Aorta (tissue), 5 donors: ENCODE measurements at places on chromosomes 6 and 20. TPM values are rescaled to one million over a fixed set of nuclear protein-coding genes. Genes with fewer than 3 reads are reported as not detected.

Gene PEDS1
- 17.2 TPM for total RNA-seq

- no peak overlapping the region for H3K4me3 ChIP-seq
- no peaks in the 10 kb centered on the region for H3K4me1 ChIP-seq
- H3K36me3 ChIP-seq = no peaks in the 10 kb centered on the region
- H3K27me3 ChIP-seq = no peaks in the 10 kb centered on the region
- no peak for DNase-seq
- no peak overlapping the region for H3K27ac ChIP-seq
These were observed 104.9 kb downstream of the TULP4 start for GRCh38 chr6:158416883-158417759.

GRCh38 chr6:109484122-109484521 lies 1.1 kb upstream of the ZBTB24 start:
- no peak overlapping the region for H3K4me3 ChIP-seq
- no peak for DNase-seq
- H3K27me3 ChIP-seq = no peaks in the 10 kb centered on the region
- H3K36me3 ChIP-seq = no peaks in the 10 kb centered on the region
- H3K27ac ChIP-seq = no peak overlapping the region
- peaks cover 7% of the 10 kb centered on the region for H3K4me1 ChIP-seq

GRCh38 chr6:50992704-50993625 lies 174.3 kb downstream of the TFAP2B start:
- H3K4me1 ChIP-seq = no peaks in the 10 kb centered on the region
- H3K27me3 ChIP-seq = no peaks in the 10 kb centered on the region
- H3K27ac ChIP-seq = no peak overlapping the region
- H3K36me3 ChIP-seq = no peaks in the 10 kb centered on the region
- no peak for DNase-seq

DNA sequence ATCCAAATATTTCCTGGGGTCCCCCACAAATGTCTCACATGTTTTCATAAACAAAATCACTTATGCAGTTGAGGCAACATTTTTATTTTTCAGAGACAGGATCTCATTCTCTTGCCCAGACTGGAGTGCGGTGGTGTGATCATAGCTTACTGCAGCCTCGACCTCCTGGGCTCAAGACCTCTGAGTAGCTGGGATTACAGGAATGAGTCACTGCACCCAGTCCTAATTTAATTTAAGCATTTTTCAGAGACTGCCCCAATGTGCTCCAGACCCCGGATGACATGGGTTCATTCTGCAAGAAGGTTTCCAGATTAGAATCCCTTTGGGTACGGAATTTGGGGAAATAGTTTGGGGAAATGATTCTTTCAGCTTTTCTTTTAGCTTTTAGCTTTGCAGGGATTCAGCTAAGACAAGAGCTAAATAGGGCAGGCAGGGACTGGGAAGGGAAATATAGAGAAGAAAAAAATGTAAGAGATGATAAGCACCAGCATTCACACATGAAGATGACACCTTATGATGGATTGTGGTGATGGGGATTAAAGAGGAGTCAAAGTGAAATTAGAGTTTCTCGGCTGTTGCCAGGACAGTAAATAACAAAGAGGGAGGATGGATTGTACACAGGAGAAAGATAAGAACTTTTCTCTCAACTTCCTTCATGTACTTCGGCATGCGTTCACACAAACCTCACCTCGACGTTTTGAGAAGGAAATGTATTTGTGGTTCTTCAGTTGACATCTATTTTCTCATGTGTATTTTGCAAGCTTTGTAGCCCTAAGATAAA lies 169.4 kb upstream of the TAB2 start:
- no peaks in the 10 kb centered on the region for H3K4me1 ChIP-seq
- peaks cover 1% of the 10 kb centered on the region for H3K27me3 ChIP-seq
- H3K27ac ChIP-seq = no peak overlapping the region
- no peaks in the 10 kb centered on the region for H3K36me3 ChIP-seq

DNA sequence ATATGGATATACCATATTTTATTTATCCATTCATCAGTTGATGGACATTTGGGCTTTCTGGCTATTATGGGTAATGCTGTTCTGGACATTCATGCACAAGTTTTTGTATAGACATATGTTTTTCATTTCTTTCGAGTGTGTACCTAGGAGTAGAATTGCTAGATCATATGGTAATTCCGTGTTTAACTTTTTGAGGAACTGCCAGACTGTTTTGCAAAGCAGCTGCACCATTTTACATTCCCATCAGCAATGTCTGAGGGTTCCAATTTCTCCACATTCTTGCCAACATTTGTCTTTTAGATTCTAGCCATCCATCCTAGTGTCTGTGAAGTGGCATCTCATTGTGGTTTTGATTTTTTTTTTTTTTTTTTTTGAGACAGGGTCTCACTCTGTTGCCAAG lies 20.8 kb downstream of the SRC start:
- H3K4me1 ChIP-seq = no peaks in the 10 kb centered on the region
- DNase-seq = no peak
- H3K36me3 ChIP-seq = no peaks in the 10 kb centered on the region

DNA sequence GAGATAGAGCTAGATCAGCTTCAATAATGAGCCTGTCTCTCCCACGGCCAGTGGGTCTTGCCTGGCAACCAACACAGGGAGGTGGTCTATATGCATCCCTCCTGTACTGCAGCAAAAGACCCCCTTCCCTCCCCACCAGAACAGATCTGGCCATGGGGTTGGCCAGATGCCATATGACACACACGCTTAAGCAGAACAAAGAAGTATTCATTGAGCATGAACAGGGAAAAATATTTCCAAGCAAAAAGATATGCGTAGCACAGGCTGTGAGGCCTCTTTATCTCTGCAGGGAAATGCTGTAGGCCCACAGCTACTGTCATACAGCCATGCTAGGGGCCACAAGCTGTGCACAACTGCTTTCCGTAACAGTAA lies 73.4 kb upstream of the NRSN1 start:
- H3K4me3 ChIP-seq = no peak overlapping the region
- no peaks in the 10 kb centered on the region for H3K36me3 ChIP-seq
- no peak overlapping the region for H3K27ac ChIP-seq
- H3K27me3 ChIP-seq = no peaks in the 10 kb centered on the region
- no peaks in the 10 kb centered on the region for H3K4me1 ChIP-seq

GRCh38 chr6:105270511-105270910 lies 90.7 kb upstream of the POPDC3 start:
- no peak overlapping the region for H3K27ac ChIP-seq
- H3K4me3 ChIP-seq = no peak overlapping the region
- H3K4me1 ChIP-seq = no peaks in the 10 kb centered on the region
- H3K36me3 ChIP-seq = no peaks in the 10 kb centered on the region
- DNase-seq = no peak

Gene HS3ST5
- total RNA-seq = not detected

DNA sequence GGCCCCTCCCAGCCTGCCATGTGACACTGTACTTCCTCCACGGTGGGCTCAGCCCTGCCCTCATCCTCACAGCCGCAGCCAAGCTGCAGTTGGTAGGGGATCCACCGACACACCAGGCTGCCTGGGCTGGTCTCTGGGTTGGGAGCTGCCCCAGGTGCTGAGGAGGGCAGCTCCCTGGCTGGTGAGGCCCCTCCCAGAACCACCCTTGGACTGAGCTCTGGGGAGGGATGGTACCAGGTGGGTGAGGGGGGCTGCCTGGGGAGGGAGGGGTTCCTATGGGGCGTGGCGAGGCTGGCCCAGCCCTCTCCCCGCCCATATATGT lies 185 bp upstream of the TNFRSF6B start:
- H3K27me3 ChIP-seq = no peaks in the 10 kb centered on the region
- no peak overlapping the region for H3K27ac ChIP-seq
- DNase-seq = peak; percentile 63
- no peaks in the 10 kb centered on the region for H3K4me1 ChIP-seq
- H3K36me3 ChIP-seq = no peaks in the 10 kb centered on the region
- no peak overlapping the region for H3K4me3 ChIP-seq
